ENCODE measurements at places on chromosomes 3 and 15. TPM values are rescaled to one million over a fixed set of nuclear protein-coding genes. Genes with fewer than 3 reads are reported as not detected.

The TMC3 gene
- 0.20 TPM for total RNA-seq

The CD200R1 gene
- total RNA-seq: 0.07 TPM

The NR2E3 gene
- 0.20 TPM for total RNA-seq

The C3orf62 gene
- total RNA-seq: 1.4 TPM

The SLC28A1 gene
- not detected for total RNA-seq

The PPP1R14D gene
- total RNA-seq: not detected

The PYGO1 gene
- 10.1 TPM for total RNA-seq

The ACTRT3 gene
- 6.4 TPM for total RNA-seq

The CASR gene
- total RNA-seq: not detected

The EHHADH gene
- total RNA-seq: 4.0 TPM

The GPR156 gene
- total RNA-seq: 2.0 TPM

The FOXL2NB gene
- 0.03 TPM for total RNA-seq

The TNFSF10 gene
- 1.1 TPM for total RNA-seq

The AADACL2 gene
- not detected for total RNA-seq

The SMCO1 gene
- not detected for total RNA-seq

The LRTM1 gene
- total RNA-seq: not detected

Measured in smooth muscle cell of the pulmonary artery (primary cell).